ENCODE measurements at places on chromosomes 7 and 10.

DNA sequence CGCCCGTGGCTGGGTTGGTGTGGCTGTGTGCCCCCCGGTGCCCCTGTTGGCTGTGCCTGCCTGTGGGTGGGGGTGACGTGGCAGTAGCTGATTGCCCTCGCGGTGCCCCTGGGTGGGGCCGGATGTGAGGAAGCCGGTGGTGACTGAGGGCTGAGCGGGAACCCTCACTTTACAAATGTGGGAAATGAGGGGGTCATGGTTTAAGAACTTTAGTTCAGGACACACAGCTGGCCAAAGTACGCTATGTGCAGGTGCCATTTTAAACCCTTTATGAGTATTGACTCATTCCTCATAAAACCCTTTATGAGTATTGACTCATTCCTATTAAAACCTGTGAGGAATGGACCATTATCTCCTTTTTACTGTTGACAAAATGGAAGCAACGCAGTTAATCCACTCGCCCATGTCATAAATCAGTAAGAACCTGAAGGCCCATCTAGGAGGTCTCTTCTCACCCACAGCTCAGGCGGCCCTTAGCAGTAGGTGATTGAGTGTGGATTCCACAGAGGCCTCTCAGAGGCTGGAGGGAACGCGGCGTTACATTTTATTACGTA, 290.1 kb upstream of the COBL start:
- no peak for DNase-seq

DNA sequence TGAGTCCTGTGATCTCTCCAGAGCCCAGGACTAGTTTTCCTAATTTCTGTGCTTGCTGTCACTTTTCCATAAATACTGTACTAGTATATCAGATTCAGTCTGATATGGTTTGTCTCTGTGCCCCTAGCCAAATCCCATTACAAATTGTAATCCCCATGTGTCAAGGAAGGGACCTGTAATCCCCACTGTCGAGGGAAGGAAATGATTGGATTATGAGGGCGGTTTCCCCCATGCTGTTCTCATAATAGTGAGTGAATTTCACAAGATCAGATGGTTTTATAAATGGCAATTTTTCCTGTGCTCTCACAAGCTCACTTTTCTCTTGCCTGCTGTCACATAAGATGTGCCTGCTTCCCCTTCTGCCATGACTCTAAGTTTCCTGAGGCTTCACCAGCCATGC, 54.8 kb upstream of the IFRD1 start:
- DNase-seq, result no peak

DNA sequence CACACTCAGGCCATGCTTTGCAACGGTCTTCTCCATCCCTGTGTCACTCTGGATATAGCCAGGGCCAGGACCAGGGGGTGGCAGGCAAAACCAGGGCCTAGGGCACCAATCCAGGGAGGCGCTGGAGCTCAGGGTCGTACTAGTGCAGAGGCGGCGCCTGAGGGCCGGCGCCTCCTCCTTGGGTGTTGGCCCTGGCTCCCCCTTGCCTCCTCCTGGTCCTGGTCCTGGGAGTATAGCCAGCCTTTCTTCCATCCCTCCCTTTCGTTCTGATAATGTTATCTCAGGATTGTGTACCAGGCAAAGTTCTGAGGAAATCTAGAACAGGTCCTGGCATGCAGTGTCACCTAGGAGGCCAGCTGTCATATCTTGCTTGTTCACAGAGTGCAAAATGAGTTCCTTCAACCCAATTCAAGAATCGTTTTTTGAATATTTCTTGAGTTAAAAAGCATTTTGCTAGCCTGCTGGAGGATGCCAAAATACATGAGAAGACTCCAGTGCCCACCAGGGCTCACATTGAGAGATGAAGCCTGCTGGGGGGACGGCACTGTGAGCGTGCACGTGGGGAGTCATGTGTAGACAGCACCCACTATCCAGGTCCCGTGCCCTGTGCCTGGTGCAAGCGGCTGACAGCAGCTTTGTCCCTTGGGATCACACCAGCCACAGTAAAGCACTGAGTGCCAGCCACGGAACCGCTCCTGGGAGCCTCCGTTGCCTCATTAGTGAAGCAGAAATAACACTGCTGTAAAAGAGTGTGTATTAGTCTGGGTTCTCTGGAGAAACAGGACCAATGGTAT, 106.9 kb upstream of the C7orf33 start:
- DNase-seq, result no peak

DNA sequence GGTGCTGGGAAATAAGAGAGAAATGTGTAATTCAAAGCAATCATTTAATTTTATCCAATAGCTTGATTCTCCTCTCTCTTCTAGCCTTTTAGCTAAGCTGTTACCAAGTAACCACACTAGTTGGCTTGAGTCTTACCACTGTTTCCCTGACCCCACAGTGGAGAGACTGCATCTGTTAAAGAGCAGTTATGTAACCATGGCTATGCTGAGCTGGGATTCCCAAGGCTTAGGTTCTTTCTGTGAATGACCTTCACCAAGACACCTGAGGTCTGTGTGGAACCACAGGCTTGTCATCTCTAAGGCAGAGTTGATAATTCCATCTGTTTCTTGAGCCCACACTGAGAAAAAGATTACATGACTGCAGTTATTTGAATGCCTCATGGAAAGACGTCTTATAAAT, 47.7 kb upstream of the ATRNL1 start:
- no peak for DNase-seq

GRCh38 chr7:149662591-149663095, 110.7 kb downstream of the ZNF467 start:
- DNase-seq, result peak; percentile 61

- no peak for DNase-seq
Observed at GRCh38 chr10:72567421-72567820, 58.5 kb downstream of the MICU1 start.

DNA sequence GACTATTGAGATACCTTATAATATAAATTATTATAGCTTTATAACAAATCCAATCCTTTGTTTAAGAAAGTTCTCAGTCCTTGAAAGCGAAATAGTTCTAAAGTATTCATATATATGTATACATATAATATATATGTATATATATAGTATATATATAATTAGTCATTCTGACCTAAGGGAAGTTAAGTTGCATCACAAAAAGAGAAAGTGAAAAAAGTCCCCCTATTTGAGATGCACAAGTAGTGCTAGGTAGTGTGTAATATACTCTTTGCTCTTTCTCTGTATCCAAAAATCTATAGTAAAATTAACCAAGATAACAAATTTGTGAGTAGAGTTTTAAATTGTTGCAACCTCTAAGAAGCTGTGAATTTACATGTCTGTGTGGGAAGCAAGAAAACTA, 13.3 kb upstream of the IFIT1B start:
- no peak for DNase-seq

DNA sequence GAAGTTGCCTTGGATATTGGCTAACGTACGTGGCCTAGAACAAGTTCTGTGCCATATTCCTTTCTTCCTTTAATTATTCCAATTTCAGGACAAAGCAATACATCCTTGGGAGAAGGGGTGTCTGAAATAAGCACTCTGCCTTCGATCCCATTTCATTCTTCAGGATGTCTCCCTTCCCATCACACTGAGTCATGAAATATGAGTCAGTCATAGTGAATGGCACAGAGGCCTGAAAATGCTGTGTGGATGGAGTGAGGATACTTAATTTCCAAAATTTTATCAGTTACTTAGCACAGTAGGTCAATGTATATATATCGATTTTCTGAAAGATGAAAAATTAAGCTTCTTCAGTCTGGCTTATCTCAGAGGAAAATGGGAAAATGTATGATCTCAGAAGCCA, 19.5 kb downstream of the EVX1 start:
- DNase-seq, result no peak

GRCh38 chr10:26770069-26770468, 72.6 kb downstream of the PDSS1 start:
- DNase-seq, result no peak

GRCh38 chr7:137772316-137772715, 74.5 kb downstream of the DGKI start:
- no peak for DNase-seq
